ENCODE measurements at places on chromosomes 4 and X. TPM values are rescaled to one million over a fixed set of nuclear protein-coding genes. Genes with fewer than 3 reads are reported as not detected.

LPAR4 gene
- polyA plus RNA-seq: not detected

PHEX gene
- 0.01 TPM for polyA plus RNA-seq

PDZD4 gene
- polyA plus RNA-seq: 0.03 TPM

MAMLD1 gene
- 0.01 TPM for polyA plus RNA-seq

SORBS2 gene
- polyA plus RNA-seq: 55.9 TPM

FOXR2 gene
- polyA plus RNA-seq: not detected

SMAD1 gene
- polyA plus RNA-seq: 11.8 TPM

ABCG2 gene
- polyA plus RNA-seq: 7.4 TPM

CLDN34 gene
- polyA plus RNA-seq: not detected

HUWE1 gene
- polyA plus RNA-seq: 63.2 TPM

GABRG1 gene
- 0.03 TPM for polyA plus RNA-seq

SSX2B gene
- not detected for polyA plus RNA-seq

CTAG2 gene
- not detected for polyA plus RNA-seq

GAK gene
- 17.5 TPM for polyA plus RNA-seq

KIAA1210 gene
- polyA plus RNA-seq: not detected

EDA gene
- 10.7 TPM for polyA plus RNA-seq

PDLIM5 gene
- polyA plus RNA-seq: 119 TPM

TREX2 gene
- 0.17 TPM for polyA plus RNA-seq

FGF13 gene
- polyA plus RNA-seq: 0.09 TPM

MAGEA2 gene
- polyA plus RNA-seq: 0.05 TPM

RAP1GDS1 gene
- 19.3 TPM for polyA plus RNA-seq

NDNF gene
- not detected for polyA plus RNA-seq

MAOB gene
- polyA plus RNA-seq: 19.0 TPM

LDB2 gene
- polyA plus RNA-seq: not detected

CRLF2 gene
- polyA plus RNA-seq: 0.10 TPM

S100P gene
- polyA plus RNA-seq: 1,898 TPM

EFHC2 gene
- not detected for polyA plus RNA-seq

BMP3 gene
- polyA plus RNA-seq: not detected

IL2 gene
- polyA plus RNA-seq: not detected

RAB9B gene
- 0.04 TPM for polyA plus RNA-seq

NMU gene
- polyA plus RNA-seq: not detected
